Neuronal stem cell (in vitro differentiated cells): ENCODE measurements at places on chromosomes 3 and 15.

DNA sequence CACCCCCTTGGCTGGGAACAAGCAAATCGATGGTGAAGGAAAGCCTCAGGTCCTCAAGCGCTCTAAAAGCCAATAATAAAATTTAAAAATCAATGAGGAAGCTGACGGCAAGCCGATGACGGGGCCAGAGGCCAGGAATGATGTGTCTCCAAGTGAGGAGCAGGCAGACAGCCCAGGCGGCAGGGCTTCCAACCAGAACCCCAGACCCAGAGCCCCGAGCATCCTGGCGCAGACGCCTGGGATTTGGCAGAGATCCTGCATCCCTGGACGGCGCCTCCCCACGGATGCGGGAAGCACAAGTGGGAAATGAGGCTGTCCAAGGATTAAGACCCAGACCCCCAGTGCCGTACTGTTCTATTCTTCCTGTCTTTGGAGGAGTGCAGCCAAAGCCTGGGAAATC lies 123.0 kb upstream of the PROK2 start:
- DNase-seq, result no peak

DNA sequence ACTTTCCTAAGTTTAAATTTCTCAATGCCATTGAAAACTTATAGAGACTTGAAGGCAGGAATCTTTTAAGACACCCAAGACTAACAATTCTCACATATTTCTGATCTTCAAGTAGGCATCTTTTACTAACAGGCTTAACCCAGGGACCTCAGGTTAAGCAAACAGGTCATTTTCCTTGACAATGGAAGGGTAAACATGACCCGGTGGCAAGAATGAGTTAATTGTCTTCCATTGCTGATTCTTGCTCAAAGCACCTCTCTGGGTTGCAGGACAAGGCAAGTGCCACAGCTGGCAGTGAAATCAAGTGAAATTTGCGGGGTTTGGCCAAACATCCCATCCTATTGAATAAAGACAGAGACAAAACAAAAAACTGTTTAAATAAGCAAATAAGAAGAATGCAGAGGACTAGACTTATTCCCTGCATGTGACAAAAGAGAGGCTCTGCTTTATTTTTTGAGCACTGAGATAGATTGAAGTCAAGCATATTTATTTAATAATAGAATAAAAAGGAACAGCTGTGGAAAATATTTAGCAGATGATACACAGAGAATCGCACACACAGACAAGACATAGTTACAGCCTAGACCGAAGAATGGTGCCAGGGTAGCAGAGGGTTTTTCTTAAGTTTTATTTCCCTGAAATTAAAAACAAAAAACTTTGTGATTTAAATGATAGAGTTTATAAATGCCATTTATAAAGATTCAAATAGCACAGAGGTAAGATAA lies 56.0 kb upstream of the MITF start:
- DNase-seq, result no peak

DNA sequence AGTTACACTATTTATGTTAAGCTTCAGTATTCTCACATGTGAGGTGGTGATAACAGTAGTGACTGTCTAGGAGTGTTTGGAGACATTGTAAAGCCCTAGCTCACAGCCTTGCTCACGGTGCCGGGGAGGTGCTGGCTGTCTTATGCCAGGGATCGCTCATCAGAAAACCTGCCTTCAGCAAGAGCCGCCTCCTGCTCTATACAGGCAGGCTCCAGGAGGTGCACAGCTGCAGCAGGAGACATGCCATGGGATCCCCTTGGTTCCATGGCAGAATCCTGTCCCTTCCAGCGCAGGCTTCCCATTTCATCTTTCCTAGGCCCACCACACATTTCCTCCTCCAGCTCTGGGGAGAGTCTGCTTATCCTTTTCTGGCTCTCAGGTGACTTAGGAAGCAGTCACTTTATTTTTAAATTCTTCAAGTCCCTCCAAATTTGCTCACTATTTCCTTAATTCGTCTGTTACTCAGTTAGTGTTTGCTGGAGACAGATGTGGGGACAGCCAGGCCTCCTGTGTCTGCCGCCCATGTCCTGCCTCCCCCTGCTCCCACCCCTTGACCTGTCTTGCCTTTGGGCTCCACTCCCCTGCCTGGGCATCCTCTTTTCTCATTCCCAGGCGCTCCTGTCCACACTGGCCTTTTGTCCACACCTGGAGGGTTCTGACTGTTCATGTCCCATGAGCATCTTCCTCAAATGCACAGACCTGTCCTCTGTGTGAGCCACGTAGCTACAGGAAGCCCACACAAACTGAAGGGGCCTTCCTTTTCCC lies 31.7 kb downstream of the SLCO2A1 start:
- DNase-seq, result no peak

GRCh38 chr3:121855555-121855954 lies 20.5 kb downstream of the EAF2 start:
- no peak for DNase-seq

DNA sequence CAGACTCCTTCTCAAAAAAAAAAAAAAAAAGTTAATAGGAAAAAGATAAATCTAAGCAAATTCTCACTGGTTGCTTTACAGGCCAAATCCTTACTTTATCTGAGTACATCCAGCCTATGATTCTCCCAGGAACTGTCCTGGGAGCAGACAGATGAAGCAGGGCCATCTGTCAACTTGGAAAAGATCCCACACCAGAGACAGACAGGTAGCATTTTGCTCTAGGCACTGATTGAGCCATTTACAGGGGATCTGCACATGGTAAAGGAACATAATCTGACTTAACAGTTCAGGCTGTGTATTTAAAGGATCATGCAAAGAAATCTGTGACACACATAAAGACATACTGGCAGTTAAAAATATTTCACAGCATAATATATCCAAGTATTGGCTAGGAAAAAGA lies 1006.5 kb downstream of the TBL1XR1 start:
- DNase-seq, result no peak

- peak; percentile 41 for DNase-seq
These were observed at the start of gene SLC6A20 for GRCh38 chr3:45795882-45796765. SLC6A20 (minus strand) TSS chr3:45796536; CDS start chr3:45796419, 117 bp downstream.

DNA sequence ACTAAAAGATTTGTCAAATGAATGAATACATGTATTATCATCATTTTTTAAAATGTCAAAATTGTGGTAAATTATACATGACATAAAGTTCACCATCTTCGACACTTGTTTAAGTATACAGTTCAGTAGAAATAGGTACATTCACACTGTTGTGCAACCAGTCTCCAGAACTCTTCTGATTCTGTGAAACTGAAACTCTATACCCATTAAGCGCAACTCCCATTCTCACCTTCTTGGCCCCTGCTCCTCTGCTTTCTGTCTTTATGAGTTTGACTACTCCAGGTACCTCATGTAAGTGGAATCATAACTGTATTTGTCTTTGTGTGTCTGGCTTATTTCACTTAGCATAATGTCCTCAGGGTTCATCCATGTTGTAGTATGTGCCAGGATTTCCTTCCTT lies 50.1 kb upstream of the KBTBD8 start:
- no peak for DNase-seq

DNA sequence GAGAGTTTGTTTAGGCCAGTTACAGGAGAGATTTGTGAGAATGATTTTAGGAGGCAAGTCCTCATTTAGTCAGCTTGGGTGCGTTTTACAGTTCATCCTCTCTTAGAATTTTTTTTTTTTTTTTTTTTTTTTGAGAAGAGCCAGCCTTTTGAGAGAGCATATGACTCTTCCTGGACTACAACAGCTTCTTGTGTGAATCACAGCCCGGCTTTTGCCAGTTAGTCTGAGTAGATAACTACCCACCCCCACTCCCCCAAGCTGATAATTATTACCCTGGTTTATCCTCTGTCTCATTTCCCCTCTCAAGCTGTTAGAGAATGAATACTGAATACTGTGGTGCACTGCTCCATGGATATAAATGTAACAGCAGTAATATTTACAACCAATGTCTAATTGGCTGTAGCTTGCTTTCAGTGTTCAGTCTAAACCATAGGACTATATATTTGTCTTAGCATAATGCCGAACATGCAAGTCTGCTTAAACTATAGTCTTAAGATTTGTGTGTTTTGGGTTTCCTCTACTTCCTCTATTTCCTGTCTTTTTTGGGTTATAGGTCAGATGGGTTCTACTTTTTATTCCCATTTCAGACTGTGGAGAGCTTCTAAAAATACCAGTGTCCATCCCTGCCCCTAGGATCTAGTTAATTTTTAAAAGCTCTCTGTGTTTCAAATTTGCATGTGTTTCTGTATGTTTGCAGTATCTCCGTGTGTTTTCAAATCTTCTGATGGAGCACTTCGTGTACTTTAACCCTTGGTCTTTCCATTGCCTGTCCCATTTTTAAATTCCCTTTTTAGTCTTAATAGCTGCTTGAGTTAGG lies 8.0 kb downstream of the CHD2 start:
- DNase-seq, result no peak

DNA sequence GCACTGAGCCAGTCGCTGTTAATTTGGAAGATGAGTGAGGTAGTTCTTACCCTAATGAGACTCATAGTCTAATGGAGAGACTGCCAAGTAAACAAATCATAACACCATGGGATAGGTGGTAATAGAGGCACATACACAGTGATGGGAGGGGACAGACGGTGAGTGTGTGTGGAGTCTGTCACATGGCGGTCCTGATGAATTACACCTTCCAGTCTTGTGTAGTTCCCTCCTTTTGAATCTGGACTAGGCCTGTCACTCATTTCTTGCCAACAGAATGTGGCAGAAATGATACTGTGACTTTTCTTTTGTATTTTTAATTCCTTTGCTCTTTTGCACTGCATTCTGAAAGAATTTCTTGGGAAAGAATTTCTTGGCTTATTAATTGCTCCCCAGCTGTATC lies 78.1 kb downstream of the NR1D2 start:
- no peak for DNase-seq

DNA sequence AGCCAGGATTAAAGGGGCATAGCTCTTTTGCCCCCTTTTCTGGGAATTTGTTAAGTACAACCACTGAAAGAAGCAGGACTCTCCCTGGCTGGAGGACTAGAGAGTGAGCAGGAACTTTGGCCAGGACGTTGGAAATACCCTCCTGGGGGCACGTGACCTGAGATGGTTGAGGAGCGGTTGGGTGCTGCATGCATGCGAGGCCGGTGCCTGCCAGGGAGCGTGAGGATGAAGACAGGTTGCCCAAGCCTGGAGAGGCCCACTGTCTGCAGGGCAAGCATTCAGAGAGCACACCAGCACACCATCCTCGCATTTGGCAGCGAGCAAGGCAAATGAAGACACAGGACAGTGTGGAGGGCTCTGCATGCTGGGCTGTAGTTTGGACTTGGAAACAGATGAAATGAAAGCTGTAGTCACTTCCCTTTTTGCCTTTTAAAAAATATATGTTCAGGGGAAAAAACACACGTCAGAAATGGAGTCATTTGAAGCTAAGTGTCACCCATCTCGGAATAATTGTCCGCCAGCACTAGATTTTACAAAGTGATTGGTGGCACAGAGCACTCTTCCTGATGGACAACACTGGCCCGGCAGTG lies 217.6 kb downstream of the SLCO3A1 start:
- no peak for DNase-seq

GRCh38 chr3:95655363-95655986 lies 1158.9 kb upstream of the EPHA6 start:
- no peak for DNase-seq

- no peak for DNase-seq
These were observed 47.6 kb downstream of the CTDSPL start for GRCh38 chr3:37909067-37909911.

- DNase-seq, result no peak
These were observed 32.8 kb upstream of the UBE2E2 start for GRCh38 chr3:23170291-23170690.

GRCh38 chr3:187252311-187252710 lies 39.2 kb downstream of the MASP1 start:
- DNase-seq, result no peak
